Type B pancreatic cell (in vitro differentiated cells): ENCODE measurements at places on chromosomes 6 and 20. TPM values are rescaled to one million over a fixed set of nuclear protein-coding genes. Genes with fewer than 3 reads are reported as not detected.

- H3K27me3 ChIP-seq, result no peaks in the 10 kb centered on the region
- H3K4me1 ChIP-seq, result peaks cover 11% of the 10 kb centered on the region
- H3K4me3 ChIP-seq, result no peak overlapping the region
- no peaks in the 10 kb centered on the region for H3K36me3 ChIP-seq
Observed at GRCh38 chr20:16350465-16350864, 222.8 kb downstream of the KIF16B start.

The BPIFB2 gene
- total RNA-seq, result 0.22 TPM in 1 of 2 replicates, not detected in the other

GRCh38 chr6:2956930-2957685 is 14.3 kb downstream of the SERPINB6 start:
- H3K36me3 ChIP-seq, result peaks cover 3% of the 10 kb centered on the region
- DNase-seq, result no peak

DNA sequence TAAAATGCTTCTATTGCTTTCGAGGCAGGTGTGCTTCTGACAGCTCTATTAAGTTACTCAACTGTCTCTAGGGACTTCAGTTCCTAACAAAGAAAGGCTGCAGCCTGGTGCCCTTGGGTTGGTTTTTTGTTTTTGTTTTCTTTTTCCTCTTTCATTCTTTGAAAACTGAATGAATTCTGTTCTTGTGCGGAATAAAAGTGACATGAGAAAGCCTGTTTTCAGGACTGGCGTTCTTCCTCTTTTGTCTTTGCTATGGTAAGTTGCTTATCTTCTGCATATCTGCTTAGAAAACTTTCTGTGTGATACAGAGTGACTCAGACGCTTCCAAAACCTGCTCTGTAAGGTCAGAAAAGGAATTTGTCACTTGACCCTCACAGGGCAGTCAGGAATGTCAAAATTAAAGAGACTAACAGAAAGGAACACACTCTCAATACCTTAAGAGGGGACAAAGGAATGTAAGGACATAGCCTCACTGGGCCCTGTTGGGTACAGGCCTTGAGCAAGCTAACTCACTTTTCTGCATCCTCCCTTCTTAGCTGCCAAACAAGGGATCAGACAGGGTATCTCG is 56.2 kb upstream of the NHSL1 start:
- H3K36me3 ChIP-seq, result no peaks in the 10 kb centered on the region

- DNase-seq, result no peak
- H3K4me1 ChIP-seq, result no peaks in the 10 kb centered on the region
- no peak overlapping the region for H3K4me3 ChIP-seq
- no peaks in the 10 kb centered on the region for H3K36me3 ChIP-seq
- no peak overlapping the region for H3K27ac ChIP-seq
Observed at GRCh38 chr6:102300350-102300749, 906.8 kb downstream of the GRIK2 start.

DNA sequence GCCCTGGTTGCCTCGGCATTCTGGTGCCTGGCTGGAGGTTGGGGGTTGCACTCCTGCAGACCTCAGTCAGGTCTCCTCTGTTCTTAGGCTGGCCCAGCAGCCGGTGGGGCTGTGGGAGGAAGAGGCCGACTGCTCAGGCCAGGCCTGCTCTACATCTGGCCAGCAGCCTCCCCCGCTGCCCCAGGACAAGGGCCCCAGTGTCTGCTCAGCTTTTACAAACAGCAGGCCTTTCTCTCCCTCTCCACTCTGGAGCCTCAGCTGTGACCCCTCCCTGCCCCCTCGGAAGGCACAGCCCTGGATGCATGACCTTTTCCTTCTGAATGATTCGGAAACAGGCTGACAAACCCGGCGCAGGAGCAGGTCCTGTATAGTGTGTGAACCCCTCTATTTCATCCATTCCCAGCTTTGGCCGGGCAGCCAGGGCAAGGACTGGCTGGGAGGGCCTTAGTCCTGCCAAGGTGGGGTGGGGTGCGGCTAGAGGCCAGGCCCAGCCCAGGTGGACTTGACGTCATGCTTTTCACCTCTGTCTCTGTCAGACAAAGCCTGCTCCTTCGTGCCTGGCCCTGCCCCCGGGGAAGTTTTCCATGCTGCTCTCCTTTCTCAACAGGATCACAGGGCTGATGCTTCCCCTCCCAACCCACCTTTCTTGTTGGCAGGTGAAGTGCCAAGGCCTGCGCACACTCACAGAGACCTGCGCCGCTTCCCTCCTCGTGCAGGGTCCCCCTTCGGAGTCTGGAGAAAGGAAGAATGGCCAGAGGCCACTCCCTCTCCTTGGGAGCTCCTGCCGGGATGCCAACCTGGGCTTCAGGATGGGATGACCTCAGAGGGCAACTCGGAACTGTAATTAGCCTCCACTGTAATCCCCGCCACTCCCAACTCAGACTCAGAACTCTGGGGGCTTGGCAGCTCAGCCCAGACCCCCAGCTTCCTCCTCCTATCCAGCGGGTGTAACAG is 10.1 kb upstream of the ITPR3 start:
- peak overlapping the region; percentile 88 for H3K27ac ChIP-seq
- peaks cover 4% of the 10 kb centered on the region for H3K27me3 ChIP-seq
- DNase-seq, result no peak
- H3K4me3 ChIP-seq, result peak overlapping the region; percentile 68
- H3K4me1 ChIP-seq, result peaks cover 27% of the 10 kb centered on the region
- no peaks in the 10 kb centered on the region for H3K36me3 ChIP-seq

DNA sequence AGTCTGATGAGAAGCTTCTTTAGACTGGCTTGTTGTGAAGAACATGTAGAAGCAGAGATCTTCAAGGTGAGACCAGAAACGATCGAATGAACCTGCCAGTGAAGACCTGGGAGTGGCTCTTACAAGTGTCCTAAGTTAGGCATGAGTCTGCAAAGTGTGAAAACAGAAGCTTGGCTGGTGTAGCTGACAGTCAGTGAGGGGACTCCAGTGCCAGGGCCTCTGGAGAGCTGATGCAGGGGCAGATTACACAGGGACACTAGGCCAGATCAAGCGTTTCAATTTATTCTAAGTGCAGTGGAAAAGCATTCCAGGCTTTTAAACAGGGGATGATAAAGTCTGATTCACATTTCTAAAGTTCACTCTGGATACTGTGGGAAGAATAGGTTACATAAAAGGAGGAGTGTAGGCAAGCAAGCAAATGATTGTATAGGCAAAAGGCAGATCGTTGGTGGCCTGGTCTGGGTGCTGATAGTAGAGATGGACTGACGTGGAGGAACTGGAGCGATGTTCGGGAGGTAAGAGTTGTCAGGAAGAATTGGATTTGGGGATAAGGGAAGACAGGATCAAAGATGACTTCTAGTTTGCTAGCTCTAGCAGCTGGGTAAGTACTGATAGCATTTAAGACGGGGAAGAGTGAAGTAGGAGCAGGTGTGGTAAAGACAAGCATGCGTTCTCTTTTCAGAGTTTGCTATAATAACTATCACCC is 133.5 kb downstream of the MAN1A1 start:
- no peaks in the 10 kb centered on the region for H3K4me1 ChIP-seq
- no peak overlapping the region for H3K27ac ChIP-seq
- no peak overlapping the region for H3K4me3 ChIP-seq
- H3K36me3 ChIP-seq, result no peaks in the 10 kb centered on the region
- DNase-seq, result no peak
- no peaks in the 10 kb centered on the region for H3K27me3 ChIP-seq

DNA sequence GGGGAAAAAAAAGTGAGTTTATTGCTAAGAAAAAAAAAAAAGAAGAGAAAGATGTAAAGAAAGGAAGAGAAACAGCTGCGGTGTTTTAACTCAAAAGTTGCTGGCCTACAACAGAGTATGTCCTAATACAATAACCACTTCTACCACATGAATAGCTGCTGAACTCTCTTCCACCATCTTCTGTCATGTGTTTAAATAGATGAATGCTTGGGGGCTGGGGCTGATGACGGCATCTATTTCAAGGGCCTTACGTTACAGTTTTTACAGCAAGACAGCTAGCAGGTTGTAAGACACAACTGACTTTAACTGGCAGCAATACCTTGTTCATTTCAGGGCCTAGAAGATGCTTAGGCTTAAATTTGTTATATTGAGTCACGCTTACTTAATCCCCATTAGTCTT is 50.4 kb downstream of the MAP3K7 start:
- H3K27ac ChIP-seq, result no peak overlapping the region
- peaks cover 4% of the 10 kb centered on the region for H3K4me1 ChIP-seq
- no peak overlapping the region for H3K4me3 ChIP-seq
- peaks cover 17% of the 10 kb centered on the region for H3K36me3 ChIP-seq
- H3K27me3 ChIP-seq, result no peaks in the 10 kb centered on the region
- DNase-seq, result no peak

The PTK6 gene
- total RNA-seq, result 0.12 and 0.21 TPM in 2 replicates

- H3K27me3 ChIP-seq, result no peaks in the 10 kb centered on the region
- no peak for DNase-seq
- peaks cover 9% of the 10 kb centered on the region for H3K4me1 ChIP-seq
- no peak overlapping the region for H3K27ac ChIP-seq
- H3K4me3 ChIP-seq, result no peak overlapping the region
Observed at GRCh38 chr6:144377586-144378210, 92.6 kb downstream of the UTRN start.

DNA sequence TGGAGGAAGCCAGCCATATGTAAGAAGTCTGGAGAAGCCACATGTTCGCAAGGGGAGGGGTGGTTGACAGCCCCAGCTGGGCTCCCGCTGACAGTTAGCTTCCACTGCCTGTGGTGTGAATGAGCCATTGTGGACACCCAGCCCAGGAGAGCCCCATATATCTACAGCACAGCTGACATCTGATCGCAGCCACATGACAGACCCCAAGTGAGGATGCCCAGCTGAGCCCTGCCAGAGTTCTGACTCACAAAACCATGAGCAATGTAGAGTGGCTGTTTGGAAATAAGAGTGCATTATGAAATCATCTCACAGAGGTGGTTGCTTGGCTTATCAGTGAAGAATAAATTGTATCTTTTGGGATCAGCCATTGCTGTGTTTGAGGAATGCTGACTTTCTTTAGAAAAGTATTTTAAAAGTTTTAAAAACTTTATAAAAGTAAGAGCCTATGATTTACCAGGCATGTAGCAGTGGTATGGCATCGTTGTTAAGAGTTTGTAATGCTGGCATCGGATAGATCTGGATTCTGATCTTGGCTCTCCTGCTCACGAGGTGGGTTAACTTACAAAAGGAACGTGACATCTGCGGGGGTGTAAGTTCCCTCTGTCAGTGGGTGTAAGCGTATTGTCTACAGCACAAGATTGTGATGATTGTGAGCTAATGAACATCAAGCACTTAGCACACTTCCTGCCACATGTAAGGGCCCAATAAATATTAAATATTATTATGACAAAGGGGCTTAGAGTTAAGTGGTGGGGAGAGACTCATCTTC is 24.1 kb downstream of the CFAP61 start:
- H3K4me1 ChIP-seq, result no peaks in the 10 kb centered on the region
- no peaks in the 10 kb centered on the region for H3K36me3 ChIP-seq
- DNase-seq, result no peak
- peaks cover 19% of the 10 kb centered on the region for H3K27me3 ChIP-seq

The RAMACL gene
- total RNA-seq, result 0.85 and 1.5 TPM in 2 replicates

DNA sequence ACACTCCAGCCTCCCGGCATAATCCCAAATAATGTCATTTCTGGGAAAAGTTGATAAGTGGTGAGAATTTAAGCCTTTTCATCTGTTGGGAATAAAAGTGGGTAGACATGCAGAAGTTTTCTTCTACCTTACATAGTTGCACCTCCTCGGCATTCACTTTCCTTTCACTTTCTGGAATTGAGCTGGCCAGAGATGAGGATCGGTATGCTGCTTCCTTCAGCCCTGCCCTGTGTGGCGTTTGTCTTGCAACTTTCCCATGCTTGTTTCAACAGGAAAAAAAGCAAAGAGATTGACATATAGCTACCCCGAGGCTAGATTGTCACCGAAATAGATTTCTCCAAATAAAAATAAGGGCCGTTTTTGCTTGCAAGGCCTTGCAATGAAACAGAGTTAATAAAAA is 65.8 kb upstream of the JAG1 start:
- H3K27ac ChIP-seq, result no peak overlapping the region
- H3K27me3 ChIP-seq, result peaks cover 9% of the 10 kb centered on the region
- H3K4me3 ChIP-seq, result no peak overlapping the region

GRCh38 chr6:104118274-104118673 is 741.4 kb downstream of the HACE1 start:
- H3K4me1 ChIP-seq, result no peaks in the 10 kb centered on the region
- no peak overlapping the region for H3K4me3 ChIP-seq
- H3K27ac ChIP-seq, result no peak overlapping the region

DNA sequence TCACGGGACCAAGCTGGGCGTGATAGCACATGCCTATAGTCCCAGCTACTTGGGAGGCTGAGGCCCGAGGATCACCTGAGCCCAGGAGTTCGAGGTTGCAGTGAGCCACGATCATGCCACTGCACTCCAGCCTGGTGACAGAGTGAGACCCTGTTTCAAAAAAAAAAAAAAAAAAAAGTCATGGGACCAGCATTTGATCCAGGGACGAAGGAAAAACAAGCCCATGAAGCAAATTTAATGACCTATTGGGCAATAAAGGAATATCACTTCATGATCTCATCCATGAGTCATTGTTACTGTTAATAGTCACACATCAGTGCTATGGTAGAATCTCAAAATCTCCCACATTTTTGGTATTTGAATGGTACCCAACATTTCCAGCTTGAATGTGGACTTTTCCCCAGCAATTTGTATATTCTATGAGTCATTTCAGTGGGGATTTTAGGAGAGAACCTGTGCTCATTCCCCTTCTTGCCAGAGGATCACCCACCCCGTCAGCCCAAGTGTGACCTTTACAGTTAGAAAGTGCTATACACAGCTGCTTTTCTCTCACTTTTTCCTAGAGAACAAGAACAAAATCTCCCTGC is 8.5 kb upstream of the SOD2 start:
- no peaks in the 10 kb centered on the region for H3K4me1 ChIP-seq
- no peak overlapping the region for H3K27ac ChIP-seq
- H3K36me3 ChIP-seq, result peaks cover 4% of the 10 kb centered on the region
